Activated CD4-positive, alpha-beta T cell treated with anti-CD3 and anti-CD28 coated beads, Interleukin-2, amount 50 U/mL, for 48 hours (primary cell): ENCODE measurements at places on chromosomes 2 and 18.

GRCh38 chr2:129872446-129872845 is 107.0 kb upstream of the RAB6C start:
- no peak for DNase-seq

DNA sequence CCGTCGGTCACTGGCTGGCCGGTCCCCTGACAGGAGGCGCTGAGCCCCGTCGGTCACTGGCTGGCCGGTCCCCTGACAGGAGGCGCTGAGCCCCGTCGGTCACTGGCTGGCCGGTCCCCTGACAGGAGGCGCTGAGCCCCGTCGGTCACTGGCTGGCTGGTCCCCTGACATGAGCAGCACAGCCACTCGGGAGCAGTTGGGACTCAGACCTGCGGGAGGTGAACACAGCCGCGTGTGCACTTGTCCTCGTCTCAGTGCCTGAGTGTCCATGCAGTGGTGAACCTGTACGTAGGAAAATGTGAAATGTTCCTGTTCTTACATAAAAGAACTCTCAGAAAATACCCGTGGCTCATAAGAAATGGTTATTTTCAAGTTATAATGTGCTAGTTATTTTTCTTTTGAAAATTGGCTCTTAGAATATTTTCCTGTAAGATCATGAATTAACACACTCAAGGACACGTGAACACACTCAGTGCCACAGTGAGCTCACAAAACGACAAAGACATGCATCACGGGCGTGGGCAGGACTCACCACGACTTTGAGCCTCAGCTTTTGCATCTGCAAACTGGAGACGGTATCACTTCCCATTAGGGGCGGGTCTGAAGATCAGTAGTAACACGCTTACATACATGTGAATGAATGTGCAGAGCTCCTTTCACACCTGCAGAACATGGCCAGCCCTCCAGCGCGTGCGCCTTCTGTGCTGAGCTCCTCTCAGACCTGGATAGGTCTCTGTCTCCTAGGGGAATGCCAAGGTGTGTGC is 21.1 kb upstream of the NFATC1 start:
- no peak for DNase-seq

GRCh38 chr2:222076973-222077690 is 221.7 kb downstream of the PAX3 start:
- DNase-seq = no peak

DNA sequence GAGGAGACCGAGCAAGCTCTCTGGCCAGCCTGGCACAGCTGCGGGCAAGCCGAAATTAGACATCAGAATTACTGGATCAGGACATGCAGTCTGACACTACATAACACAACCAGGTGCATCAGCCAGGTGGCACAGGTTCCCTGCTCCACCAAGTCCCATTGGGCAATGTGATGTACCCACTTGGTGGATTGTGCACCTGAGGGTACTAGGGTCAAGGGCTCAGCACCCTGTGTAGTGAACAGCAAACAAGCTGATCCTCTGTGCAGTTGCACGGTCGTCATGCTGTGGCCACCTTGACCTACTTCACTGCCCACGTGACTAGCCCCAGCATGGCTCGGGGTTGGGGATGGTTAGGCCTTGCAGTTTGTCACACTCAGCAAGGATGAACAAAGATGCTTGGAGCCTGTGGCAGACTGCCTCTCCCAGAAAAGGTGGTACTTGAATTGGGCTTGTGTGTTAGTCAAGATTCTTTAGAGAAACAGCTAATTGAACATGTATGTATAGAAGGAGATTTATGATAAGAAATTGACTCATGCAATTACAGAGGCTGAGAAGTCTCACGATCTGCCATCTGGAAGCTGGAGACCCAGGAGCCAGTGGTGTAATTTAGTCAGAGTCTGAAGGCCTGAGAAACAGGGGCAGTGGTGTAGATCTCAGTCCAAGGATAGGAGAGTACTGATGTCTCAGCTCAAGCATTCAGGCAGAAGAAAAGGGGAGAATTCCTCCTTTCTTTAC is 71.4 kb upstream of the TMEM87B start:
- DNase-seq = no peak

DNA sequence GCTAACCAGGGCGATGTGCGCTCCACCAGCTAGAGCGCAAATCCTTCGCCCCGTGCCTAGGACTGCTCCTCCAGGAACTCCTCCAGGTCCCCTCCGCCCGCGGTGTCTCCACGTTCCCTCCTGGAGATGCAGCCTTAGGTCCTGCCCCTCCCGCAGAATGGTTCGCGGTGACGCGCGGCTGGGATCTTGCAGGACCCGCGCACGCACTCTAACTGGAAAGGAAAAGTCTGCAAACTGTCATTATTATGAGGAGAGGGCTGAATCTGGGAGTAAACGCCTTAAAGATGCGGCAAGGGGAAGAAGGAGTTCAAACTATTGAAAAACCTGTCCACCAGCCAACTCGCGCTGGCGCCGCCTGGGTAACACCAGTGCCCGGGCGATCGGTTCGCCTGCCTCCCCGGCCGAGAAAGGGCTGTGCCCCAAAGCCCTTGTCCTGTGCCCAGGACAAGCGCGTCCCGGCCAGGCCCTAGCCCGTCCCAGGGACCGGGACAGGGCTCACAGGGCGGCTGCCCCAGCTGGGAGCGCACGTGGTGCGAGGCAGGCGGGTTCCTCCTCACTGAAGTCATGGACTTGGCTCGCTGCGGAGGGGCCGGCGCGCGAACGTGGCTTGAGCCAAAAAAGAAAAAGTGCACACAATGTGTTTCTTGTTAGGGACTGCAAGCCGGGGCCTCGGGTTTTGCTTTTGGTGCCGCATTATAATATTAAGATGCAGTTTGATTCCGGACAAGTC is 5.5 kb upstream of the ID2 start:
- DNase-seq = no peak

DNA sequence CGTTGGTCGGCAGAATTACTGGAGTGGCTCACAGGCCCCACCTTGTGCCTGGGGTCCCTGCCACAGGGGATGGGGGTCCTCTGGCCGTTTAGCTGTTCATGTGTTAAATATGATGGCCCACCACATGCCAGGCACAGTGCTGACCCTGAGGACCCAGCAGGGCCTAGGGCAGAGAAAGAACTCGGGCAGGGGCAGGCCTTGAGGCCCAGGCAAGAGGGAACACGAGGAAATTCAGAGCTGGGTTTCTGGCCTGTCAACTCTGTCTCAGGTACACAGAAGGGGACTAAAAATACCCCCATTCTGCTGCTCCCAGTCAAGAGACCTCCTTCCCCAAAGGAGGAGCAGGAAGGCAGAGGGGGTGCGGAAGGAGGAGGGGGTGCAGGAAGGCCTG is 66.2 kb downstream of the DNMT3A start:
- DNase-seq = no peak

DNA sequence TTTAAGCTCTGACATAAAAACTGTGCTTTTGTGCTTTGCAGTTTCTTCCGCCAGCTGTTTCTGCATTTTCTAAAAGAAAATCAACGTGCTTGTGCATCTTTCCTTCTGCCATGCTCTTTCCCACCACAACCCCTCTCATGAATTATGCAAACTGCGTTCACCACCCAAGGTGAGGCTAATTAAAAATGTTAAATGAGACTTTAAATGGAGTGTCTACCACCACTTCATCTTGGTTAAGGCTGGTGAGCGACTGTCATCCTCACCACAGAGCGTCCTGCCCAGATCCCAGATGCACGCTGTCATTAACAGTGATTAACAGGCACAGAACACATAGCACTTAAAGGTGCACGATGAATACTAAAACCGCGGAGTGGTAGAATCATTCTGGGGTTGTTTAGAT is 250.5 kb upstream of the RAB6C start:
- DNase-seq = no peak

GRCh38 chr18:6449213-6449612 is 34.5 kb upstream of the L3MBTL4 start:
- DNase-seq = no peak

GRCh38 chr2:12017499-12018157 is 271.2 kb downstream of the LPIN1 start:
- no peak for DNase-seq

DNA sequence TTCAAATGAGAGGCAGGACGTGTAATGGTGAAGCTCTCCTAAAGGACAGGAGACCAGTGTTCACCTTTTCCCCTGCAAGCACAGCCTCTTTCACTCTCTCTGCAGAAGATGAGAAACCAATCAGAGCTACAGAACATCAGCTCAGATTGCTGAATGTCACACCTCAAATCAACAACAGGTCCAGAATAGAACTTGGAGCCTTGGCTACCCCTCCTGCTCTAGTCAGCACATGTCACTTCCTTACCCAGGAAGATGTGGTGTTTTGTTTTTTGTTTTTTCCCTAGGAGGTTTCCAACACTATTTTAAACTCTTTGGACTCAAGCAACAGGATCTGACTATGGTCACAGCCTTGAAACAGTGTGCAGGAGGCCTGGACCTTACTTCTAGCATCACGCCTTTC is 41.3 kb upstream of the PCBP1 start:
- no peak for DNase-seq

DNA sequence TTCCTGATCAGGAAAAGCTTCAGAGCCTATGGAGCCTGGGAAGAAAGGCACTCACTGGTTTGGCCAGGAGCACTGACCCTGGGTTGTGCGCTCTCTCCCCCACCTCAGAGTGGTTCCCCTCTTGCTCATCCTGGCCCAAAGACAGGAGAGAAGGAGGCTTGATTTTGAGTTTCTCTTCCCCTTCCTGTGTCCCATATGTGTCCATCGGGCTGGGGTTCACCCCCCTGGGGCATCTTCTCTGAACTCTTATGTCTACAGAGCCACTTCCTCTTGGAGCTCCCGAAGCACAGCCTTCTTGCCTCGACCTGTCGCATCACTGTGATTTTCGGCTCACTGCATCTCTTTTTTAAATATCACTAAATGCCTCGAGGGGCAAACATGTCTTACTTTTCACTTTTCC is 692.3 kb downstream of the RNF144A start:
- no peak for DNase-seq
